ENCODE measurements at places on chromosomes 4 and X.

DNA sequence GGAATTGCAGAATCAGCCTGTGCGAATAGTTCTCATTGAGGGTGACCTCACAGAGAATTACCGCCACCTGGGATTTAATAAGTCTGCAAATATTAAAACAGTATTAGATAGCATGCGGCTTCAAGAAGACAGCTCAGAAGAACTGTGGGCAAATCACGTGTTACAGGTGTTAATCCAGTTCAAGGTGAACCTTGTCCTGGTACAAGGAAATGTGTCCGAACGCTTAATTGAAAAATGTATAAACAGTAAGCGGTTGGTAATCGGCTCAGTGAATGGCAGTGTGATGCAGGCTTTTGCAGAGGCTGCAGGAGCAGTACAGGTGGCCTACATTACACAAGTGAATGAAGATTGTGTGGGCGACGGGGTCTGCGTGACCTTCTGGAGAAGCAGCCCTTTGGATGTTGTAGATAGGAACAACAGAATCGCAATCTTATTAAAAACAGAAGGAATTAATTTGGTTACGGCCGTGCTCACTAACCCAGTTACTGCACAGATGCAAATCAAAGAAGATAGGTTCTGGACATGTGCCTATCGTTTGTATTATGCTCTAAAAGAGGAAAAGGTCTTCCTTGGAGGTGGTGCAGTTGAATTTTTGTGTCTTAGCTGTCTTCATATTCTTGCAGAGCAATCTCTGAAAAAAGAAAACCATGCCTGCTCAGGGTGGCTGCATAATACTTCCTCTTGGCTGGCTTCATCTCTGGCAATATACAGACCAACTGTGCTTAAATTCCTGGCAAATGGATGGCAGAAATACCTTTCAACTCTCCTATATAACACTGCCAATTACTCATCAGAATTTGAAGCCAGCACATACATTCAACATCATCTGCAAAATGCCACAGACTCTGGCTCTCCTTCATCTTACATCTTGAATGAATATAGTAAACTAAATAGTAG, 10.7 kb downstream of the BBS12 start:
- no peak for DNase-seq

GRCh38 chrX:102833136-102833535, 103.9 kb upstream of the RAB40AL start:
- no peak for DNase-seq

- no peak for DNase-seq
Observed at GRCh38 chr4:22237846-22238494, 277.9 kb downstream of the ADGRA3 start.

GRCh38 chrX:13357925-13358324, 38.1 kb upstream of the ATXN3L start:
- DNase-seq, result no peak

GRCh38 chrX:68433155-68433980, at the start of gene OPHN1:
Gene OPHN1 (minus strand): TSS chrX:68433495. CDS start chrX:68433020, 475 bp downstream.
- peak; percentile 50 for DNase-seq

GRCh38 chr4:165635951-165636350, 237.1 kb upstream of the TLL1 start:
- no peak for DNase-seq

- DNase-seq, result no peak
Observed at GRCh38 chr4:38669208-38669607, 5.2 kb downstream of the KLF3 start.

- no peak for DNase-seq
Observed at GRCh38 chrX:56813318-56813837, 84.3 kb downstream of the NBDY start.

- no peak for DNase-seq
Observed at GRCh38 chr4:898869-899555, 33.1 kb downstream of the GAK start.

- DNase-seq, result no peak
Observed at GRCh38 chr4:140711910-140712309, 44.3 kb downstream of the TBC1D9 start.

- DNase-seq, result no peak
Observed at GRCh38 chr4:25941457-25942221, 27.6 kb downstream of the SMIM20 start.

DNA sequence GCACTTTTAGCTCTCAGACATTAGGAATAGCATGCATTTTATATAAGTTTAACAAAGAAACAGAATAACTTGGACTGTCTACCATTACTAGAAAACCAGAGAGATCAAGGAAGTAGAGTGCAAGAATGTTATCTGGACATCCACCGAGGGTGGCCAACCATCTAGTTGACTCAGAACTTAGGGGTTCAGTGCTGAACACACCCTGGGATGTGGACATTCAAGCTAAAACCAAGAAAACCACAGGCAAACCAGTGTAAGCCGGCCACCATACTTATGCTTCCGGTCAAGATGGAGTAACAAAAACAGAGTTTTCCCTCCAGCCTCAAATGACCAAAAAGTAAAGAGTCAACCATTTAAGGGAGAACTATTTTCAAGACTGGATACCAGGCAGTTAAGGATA, 181.4 kb upstream of the MXRA5 start:
- DNase-seq, result no peak

GRCh38 chr4:183638436-183638835, 20.5 kb downstream of the RWDD4 start:
- no peak for DNase-seq

GRCh38 chr4:112127048-112127637, 18.1 kb upstream of the FAM241A start:
- no peak for DNase-seq

- no peak for DNase-seq
Observed at GRCh38 chr4:11910812-11911211, 482.1 kb upstream of the HS3ST1 start.

DNA sequence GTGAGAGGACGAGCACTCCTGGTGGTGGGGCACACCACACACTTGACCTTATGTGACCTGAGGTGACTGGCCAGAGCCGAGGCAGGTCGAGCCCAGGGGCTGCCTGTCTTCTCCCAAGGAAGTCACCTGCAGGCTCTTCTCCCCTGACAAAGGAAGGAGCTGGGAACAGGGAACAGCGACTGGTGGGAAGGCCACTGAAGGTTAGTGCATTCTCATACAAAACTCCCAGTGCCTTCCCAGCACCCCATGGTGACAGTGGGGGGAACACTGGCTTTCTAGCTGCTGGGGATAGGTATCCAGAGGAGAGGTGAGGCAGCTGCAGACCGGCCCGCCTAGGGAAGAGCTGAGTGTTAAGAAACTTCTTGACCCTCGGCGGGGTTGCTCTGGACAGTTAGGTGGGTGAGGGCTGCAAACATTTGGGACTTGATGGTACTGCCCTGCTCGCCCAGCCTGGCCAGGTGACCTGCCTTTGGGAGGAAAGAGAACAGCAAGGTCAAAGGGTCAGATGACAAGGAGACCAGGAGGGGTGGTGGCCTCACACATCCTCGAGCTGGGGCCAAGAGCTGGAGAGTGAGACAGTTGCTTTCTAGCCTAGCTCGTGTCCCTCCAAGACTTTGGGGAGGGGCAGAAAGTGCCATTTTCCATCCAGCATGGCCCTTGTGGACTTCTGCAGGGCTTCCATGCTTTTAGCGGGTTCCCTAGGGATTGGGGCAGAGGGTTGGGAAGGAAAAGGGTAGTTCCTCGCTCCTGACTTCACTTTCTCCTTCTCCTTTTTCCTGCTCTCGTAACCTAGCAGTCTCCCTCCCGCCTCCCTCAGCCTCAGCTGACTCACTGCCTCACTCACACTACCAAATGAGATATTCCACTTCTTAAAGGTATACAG, 2.7 kb downstream of the NALF2 start:
- no peak for DNase-seq

DNA sequence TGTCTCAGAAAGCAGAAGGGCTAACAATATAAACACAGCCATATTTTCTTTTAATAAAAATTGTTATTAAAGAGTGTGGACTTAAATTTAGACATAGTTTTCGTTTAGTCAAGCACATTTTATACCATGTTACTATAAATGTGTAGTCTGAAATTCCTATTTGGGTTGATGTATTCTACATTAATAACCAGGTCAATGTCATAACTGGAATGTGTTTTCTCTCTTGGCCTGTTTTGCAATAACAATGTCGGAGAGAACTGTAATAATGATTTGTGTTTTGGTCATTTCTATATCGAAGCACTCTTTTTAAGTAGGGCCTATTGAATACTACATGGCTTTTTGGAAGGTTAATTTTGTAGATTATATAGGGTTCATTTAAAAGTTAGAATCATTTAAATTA, 5.5 kb downstream of the USO1 start:
- no peak for DNase-seq

- no peak for DNase-seq
Observed at GRCh38 chr4:151905197-151905596, 144.4 kb upstream of the GATB start.

GRCh38 chr4:57265831-57266582, 155.8 kb upstream of the IGFBP7 start:
- no peak for DNase-seq

DNA sequence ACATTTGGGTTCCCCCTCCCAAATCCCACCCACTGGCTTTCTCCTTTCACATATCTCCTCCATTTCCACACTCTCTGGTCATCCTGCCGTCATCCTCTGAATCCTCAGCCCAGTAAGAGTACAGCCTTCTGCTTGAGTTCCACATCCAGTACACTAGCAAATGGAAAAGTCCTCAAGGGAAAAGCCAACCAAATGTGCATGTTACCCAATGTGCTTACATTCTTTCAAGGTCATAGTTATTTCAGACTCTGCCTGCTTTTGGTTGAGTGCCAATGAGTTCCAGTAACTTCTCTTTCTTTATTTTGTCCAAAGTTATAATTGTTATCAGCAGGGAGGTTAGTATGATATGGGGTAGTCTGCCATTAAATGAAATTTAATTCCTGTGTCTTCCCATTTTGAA, 78.1 kb downstream of the SRPX start:
- DNase-seq, result no peak

- no peak for DNase-seq
Observed at GRCh38 chr4:71938776-71939175, 93.0 kb upstream of the NPFFR2 start.

- DNase-seq, result no peak
Observed at GRCh38 chr4:16672421-16672820, 226.0 kb downstream of the LDB2 start.

- DNase-seq, result no peak
Observed at GRCh38 chr4:62771983-62772557, 1571.9 kb downstream of the ADGRL3 start.

- no peak for DNase-seq
Observed at GRCh38 chrX:132216806-132217202, 2.4 kb downstream of the RAP2C start.

DNA sequence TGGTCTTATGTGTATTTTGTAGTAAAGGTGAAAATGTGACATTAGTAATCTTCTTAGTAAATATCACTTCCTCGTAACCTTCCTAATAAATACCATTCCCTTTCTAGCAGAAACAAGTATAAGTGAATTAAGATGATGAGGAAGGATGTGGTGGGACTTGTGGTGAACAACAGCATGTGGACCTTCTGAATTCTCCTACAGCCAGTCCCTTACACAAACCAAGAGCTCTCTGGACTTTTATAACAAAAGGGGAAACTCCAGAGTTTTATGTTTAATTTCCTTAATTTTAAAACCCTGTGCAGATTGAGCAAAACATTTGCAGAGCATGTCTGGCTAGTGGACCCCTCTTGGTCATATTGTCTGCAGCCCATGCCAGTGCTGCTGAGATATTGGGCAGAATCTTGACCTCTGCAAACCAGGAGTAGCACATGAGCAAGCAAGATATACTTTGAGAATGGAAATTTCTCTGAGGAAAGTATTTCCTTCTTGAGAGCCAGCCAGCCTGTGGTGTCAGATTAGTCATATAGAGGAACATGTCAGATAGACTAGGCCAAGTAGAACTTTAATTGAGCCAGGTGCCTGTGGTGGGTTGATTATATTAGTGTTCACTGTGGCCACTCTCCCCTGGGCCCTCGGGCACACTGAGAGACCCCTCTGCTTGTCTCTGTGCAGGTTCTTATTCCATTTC, 328.2 kb downstream of the DKK2 start:
- DNase-seq, result no peak

DNA sequence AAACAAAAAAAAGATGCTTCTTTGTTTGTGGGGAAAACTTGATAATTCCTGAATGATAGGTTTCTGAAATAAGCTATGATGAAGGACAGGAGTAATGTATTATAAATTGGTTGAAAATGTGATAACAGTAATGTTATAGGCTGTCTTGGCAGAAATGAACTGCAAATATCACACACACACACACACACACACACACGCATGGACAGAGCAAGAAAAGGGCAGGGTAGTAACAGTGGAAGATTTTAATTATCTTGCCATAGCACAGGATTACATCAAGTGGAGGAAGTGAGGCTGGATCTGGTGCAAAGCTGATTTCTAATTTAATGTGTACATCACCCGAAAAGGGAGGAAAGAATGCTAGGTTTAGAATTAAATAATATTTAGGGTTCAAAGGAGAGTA, 97.5 kb upstream of the CXXC4 start:
- DNase-seq, result no peak

DNA sequence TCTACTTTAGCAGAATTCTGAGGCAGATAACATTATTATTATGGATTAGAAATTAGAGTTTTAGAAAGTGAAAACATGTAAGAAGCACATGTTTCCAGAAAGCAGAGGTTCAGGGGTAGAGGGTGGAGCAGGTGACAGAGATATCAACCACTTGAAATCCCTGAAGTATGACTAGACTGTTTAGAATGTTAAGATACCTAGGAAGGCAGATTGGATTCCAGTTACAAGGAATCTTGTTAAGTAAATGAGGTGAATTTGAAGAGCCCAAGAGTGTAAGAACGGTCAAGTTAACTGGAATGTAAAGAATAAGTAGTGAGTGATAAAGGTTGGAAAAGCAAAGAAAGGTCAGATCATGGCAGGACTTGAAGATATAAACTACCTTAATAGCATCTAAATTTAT, 37.6 kb downstream of the ARSJ start:
- no peak for DNase-seq

GRCh38 chr4:56978750-56979303, at the start of gene POLR2B:
Gene POLR2B (plus strand): TSS chr4:56978896. CDS start chr4:56978986, 90 bp downstream.
- DNase-seq, result peak; percentile 95

DNA sequence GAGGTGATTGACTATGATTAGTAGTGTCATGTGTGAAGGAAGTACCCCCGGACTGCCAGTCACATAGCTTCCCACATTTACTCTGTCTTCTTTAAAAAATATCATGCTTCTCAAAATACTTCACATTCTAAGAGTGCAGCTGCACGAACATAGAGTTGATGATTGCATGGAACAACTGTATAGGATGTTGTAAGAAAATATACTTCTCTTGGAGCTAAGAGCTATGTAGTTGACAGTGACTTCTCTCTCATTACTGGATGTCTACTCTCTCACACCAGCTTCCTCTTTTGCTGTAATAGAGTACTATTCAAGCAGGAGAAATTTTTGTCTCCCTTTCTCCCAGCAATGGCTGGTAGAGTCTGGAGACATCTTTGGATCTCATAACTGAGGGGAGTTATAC, 99.4 kb upstream of the PUDP start:
- DNase-seq, result no peak

DNA sequence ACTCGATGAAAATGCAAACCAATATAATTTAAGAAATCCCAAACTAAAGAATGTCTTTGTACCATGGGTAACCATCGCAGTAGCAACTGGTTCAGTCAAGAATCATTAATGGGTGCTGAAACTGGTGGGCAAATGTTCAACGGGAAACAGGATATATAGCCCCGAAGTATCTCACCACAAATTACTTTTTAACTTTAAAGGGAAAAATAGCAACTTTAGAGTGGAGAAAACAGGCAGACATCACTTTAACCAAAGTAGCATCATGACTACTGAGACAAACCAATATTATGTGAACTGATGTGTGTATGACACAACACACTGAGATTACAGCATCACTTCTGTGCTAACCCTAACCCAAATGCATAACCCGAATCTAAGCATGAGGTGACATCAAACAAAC, 33.8 kb upstream of the SLAIN2 start:
- DNase-seq, result no peak
